ENCODE measurements at places on chromosomes 3 and 15.

DNA sequence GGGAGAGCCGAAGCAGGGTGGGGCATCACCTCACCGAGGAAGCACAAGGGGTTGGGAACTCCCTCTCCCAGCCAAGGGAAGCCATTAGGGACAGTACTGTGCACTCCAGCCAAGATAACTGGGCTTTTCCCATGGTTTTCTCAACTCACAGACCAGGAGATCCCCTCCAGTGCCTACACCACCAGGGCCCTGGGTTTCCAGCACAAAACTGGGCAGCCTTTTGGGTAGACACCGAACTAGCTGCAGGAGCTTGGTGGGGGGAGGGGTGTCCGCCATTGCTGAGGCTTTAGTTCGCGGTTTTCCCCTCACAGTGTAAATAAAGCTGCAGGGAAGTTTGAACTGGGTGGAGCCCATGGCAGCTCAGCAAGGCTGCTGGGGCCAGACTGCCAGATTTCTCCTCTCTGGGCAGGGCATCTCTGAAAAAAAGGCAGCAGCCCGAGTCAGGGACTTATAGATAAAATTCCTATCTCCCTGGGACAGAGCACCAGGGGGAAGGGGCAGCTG is 129.6 kb upstream of the LMCD1 start:
- no peak for DNase-seq

GRCh38 chr3:37255990-37256308 is 81.6 kb upstream of the LRRFIP2 start:
- DNase-seq, result no peak

DNA sequence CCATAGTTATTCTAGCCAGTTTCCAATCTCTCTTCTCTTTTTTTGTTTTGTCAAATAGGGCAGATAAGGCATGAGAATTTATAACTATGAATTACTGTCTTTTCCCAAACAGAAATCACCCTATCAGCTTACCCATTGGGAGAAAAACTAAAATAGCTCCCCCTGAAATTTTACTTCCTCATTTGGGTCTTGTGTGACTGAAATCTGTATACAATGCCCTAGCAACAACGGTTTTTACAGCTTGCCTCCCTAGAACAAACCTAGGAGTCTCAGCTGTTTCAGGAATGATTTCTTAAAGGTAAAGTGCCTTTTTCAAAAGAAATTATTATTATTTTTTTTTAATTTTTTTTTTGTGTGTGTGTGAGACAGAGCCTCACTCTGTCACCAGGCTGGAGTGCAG is 56.8 kb downstream of the CD86 start:
- no peak for DNase-seq

DNA sequence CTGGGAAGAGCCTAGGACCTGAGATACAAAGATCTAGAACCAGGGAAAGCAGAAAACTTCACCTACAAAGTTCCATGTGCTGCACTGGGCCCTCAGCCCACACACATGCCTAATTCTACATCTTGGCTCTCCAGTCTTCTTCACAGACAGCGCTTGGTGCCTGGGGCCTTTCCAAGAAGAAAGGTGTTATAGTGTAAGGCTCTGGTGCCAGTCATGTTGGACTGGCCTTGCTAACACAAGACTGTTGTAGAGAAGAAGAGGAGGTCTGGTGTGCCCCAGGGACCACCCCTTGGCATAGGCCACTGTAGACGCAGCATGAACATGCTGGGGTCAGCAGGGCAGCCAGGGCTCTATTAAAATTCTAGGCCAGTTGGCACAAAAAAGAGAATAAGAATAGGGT is 226.2 kb upstream of the CTNNB1 start:
- no peak for DNase-seq

DNA sequence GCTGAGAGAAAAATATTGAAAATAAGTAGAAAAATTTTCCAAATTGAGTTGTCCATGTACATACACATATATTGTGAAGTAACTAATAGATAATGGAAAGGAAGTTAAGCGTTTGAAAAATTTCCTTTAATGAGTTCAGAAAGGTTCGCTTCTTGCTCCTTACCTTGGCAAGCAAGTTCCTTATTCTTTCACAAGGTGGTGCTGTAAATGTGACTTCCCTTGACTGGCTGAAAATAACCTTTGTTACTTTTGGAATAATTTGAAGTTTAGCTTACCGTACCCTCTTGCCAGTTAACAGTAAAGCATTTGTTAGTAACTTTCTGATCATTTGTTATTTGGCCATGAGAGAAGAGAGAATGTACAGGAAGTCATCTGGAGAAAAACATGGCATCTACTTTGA is 41.6 kb downstream of the PYDC2 start:
- no peak for DNase-seq

- no peak for DNase-seq
Measured at GRCh38 chr3:177251755-177252154, 54.5 kb upstream of the TBL1XR1 start.

GRCh38 chr3:69384326-69384725 is 1.6 kb downstream of the FRMD4B start:
- DNase-seq, result no peak

DNA sequence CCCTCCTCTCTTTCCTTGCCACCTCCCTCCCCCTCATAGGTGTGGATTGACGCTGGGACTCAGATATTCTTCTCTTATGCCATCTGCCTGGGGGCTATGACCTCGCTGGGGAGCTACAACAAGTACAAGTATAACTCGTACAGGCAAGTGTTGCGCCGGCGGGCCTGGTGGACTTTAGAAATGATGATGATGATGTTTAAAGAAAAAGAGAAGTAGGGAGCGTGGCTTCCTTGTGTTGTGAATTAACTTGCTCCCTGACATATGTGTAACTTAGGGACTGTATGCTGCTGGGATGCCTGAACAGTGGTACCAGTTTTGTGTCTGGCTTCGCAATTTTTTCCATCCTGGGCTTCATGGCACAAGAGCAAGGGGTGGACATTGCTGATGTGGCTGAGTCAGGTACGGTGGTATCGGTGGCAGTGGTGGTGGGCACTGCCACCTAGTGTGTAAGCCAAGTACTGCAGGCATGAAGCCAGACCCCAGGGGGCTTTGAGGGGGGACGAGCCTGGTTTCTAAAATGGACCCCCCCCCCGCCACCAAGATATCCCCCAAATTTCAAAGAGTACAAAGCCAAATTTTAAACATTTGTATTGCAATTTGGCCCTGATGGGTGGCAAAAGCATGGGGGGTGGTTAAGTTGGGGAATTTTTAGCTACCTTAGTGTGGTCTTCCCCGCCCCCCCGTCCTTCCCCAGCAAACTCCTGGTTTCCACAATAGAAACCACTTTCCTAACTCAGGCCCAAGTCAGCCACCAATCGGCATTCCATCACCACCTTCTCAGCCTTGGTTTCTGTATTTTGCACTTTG is 65.6 kb downstream of the SLC6A6 start:
- peak; percentile 24 for DNase-seq

- no peak for DNase-seq
Measured at GRCh38 chr3:191859531-191859930, 398.6 kb downstream of the PYDC2 start.

GRCh38 chr3:129315998-129316247 is 37.3 kb downstream of the HMCES start:
- no peak for DNase-seq

DNA sequence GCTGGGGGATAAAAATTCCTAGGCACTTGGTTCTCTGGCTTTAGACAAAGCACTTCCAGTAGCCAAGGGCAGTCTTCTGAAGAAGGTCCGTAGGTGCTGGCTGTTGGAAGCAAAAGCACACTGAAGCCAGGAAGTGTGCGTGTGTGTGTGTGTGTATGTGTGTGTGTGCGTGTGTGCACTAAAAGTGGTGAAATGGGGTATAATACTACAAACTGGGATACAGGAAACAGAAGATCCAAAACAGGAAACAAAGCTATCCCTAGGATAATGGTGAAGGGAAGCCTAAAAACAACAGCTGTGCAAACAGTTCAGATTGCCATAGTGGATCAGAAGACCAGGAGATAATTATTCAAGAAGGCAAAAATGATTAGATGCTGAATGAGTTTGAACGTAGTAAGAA is 103.4 kb downstream of the IL20RB start:
- DNase-seq, result no peak
